ENCODE measurements at places on chromosomes 7 and 10.

GRCh38 chr7:131381069-131381838, 53.6 kb downstream of the MKLN1 start:
- DNase-seq, result no peak

DNA sequence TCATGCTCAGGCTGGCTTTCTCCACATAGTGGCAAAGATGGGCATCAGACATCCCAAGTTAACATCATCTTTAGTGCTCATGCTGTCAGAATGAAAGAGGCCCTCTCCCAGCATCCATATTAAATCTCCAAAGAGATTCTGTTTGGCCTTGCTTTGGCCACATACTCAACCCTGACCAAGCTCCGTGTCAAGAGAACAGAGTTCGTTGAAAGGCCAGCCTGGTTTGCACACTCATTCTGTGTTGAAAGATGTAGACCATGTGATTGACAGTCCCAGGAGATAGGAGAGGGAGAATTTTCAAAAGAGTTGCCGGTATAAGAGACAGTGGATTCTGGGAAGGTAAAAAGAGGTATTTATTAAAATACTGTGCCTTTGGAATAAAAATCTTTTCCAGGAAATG, 19.7 kb downstream of the MET start:
- DNase-seq, result no peak

- no peak for DNase-seq
These were observed 41.7 kb downstream of the REEP3 start for GRCh38 chr10:63562857-63563256.

GRCh38 chr10:16795410-16796073, 21.7 kb downstream of the RSU1 start:
- DNase-seq, result no peak

GRCh38 chr10:42984761-42985325, 92.0 kb upstream of the RET start:
- no peak for DNase-seq

DNA sequence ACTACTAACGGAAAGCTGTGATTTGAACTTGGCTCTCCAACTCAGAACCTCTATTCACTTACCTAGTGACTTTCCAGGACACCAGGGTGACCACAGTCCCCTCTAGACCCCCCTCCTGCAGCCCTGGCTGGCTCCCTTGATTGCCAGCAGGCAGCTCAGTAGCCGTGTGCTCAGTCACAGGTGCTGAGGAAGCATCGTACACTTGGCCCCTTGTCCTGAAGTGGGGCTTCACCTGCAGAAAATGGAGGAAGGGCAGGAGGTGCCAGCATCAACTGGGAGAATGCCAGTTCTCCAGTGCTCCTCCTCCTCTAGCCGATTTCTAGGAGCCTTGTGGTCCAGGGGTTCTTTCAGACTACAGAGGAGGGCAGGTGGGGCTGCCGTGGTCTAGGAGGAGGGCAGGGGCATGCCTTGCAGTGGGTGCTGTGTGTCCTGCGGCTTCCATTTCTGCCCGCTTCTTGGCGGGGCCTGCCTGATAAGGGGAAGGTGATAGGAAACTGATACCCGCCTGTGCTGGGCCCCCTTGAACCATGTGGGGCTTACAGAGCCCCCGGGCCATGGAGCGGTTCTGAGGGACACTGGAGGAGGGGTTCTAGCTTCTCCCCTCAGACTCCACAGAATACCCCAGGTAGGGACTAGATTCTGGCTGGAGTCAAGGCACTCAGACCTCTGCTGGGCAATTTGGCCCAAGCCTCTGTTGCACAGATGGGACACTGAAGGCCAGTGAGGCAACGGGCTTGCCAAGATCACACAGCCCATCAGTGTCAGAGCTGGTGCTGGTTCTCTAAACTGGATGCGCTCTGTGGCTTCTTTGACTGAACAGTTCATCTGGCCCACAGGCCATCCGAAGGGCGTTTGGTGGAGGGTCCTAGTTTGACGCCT, 14.0 kb downstream of the FAM241B start:
- no peak for DNase-seq

- DNase-seq, result no peak
These were observed 22.4 kb downstream of the MTURN start for GRCh38 chr7:30157204-30157603.
